ENCODE measurements at places on chromosomes 1 and 21.

- no peak for DNase-seq
These were observed 27.3 kb upstream of the ZNF281 start for GRCh38 chr1:200437088-200437487.

GRCh38 chr1:232223183-232223708 lies 406.7 kb downstream of the SIPA1L2 start:
- no peak for DNase-seq

- no peak for DNase-seq
These were observed 31.5 kb downstream of the PALMD start for GRCh38 chr1:99677416-99677815.

DNA sequence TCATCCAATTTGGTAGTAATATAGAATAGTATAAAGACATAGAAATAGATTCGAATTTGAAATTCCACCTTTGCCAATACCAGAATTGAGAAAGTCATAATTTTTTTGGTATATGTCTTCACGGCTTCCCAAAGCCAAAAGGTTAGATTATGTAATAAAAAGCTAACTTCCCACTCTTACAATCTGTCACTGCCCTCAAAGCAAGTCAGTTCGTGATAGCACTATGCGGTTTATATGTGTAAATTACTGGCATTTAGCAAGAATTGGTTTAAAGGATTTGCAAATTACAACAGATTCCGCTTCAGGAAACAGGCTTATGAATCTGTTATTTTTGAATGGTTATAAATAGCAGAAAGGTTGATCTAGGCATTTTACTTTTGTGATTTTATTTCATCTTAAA lies 679.4 kb upstream of the ADGRL2 start:
- DNase-seq: no peak

DNA sequence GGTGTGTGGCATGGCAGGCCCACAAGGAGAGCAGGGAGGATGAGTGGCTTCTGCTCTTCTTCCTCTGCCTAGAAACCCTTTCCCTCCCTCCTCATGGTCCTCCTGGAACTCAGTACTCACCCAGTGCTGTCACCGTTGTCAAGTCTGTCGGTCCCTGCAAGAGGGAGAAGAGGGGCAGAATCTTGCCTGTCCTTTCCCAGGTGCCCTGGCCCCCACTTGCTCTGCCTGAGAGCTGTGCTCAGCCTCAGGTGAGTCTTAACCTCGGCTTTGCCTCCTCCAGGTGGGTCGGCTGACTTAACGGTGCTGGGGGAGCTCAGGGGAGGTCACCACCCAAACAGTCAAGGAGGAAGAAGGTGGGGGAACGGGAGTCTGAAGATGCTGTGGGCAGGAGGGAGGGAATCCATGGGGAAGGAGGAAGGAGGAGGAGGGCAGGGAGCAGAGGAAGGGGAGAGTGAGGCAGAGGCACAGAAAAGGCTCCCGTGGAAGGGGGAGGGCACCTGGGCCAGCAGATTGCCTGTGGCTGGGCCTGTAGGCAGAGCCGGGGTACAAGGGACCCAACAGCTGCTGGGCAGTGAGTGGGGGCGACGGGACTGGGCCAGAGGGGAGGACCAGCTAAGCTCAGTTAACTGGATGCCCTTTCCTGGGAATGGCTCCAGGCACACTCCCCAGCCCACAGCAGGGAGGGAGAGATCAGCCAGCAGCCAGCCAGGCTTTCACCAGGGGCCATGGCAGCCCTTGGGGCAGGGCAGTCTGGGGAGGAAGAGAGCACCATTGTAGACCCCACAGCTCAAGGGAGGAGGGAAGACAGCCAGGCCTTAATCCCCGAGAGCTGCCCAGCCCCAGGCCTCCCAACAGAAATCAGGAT lies 26.3 kb downstream of the CTNNBIP1 start:
- no peak for DNase-seq

All from right kidney (tissue), 9 donors.